Iris pigment epithelial cell (primary cell): ENCODE measurements at places on chromosomes 5 and 9.
A peak's percentile ranks its signal among the peaks of the same experiment; 100 is the strongest.

GRCh38 chr5:448061-448765 lies 5.2 kb downstream of the EXOC3 start:
- DNase-seq: no peak

DNA sequence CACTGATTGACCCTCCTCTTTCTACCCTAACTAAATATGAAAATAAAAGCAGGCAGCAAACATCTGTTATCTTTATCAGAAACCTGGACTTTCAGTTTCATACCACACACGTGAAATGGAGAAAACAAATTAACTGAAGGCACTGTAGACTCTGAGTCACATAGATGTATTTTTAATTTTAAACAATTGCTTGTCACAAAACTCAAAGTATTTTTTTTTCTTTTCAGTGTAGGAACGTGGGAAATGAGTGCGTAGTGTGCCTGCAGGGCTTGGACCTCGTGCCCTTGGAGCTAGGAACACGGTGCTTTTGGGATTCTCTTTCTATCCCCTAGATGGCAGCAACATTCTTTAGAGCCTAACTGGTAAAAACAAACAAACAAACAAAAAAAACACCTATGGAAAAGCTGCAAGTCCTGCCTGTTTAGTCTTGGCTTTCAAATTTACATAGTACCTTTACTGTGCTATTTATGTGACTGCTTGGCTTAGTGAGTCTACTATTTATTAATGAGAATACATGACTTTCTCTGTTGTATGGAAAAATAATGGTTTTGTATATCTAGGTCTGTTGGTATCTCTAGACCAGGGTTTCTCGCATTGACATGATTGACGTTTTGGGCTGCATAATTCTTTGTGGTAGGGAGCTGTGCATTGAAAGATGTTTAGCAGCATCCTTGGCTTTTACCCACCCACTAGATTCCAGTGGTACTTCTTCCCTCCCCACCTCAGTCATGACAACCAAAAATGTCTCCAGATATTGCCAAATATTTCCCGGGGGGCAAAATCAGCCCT lies 16.8 kb upstream of the ACTBL2 start:
- DNase-seq: peak; percentile 80

GRCh38 chr5:106875591-106876297 lies 795.0 kb downstream of the EFNA5 start:
- DNase-seq: peak; percentile 38

DNA sequence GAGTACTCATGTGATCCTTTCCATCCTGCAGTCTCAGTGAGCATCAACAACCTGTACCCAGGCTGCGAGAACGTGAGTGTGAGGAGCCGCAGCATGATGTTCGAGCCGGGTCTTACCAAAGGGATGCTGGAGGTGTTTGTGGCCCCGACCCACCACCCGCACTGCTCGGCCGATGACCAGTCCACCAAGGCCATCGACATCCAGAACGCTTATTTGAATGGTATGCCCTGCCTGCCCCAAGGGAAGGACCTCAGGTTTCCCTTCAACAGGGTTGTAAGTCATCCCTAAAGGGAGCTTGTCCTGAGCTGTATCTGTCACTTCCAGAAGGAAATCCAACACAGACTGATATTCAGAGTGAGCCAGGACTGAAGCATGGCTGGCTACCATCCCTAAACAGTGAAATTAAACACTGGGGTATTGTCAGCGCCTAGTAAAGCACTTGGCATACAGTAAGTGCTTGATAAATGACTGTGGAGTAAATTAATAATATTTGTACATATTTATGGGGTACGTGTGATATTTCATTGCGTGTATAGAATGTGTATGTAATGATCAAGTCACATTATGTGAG lies 39.3 kb upstream of the CTSL start:
- DNase-seq: no peak

DNA sequence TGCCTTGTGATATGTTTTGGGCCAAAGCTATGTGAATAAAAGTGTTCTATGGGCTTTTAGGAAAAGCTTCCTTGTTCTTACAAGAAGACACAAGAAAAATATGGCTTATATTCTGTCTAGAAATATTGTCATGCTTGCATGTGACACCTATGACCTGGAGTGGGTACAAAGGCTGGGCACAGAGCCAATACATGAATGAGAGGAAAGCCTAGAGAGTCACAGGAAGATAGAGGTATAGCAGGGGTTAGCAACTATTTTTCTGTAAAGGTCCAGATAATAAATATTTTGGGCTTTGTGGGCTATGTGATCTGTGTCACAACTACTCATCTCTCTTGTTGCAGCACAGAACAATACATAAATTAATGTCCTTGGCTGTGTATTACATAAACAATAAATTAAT lies 196.6 kb upstream of the CD180 start:
- no peak for DNase-seq

- DNase-seq: no peak
These were observed 97.4 kb downstream of the FBXO4 start for GRCh38 chr5:42022383-42022972.

GRCh38 chr5:178624631-178625546 lies 2.0 kb downstream of the CLK4 start:
- DNase-seq: peak; percentile 20

GRCh38 chr5:175920231-175920811 lies 47.8 kb downstream of the THOC3 start:
- DNase-seq: peak; percentile 32

DNA sequence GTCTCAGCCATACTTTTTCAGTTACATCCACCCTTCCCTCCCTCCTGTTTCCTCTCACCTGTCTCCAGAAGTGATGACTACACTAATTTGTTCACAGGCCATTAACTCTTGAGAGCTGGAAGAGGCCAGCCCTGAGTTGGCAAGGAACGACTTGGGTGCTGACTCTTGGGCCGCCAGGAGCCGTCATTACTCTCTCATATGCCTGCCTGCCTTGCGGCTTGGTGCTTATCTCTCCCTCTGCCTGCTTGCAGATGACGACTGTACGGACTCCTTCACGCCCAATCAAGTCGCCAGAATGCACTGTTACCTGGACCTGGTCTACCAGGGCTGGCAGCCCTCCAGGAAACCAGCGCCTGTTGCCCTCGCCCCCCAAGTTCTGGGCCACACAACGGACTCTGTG lies 66.1 kb downstream of the PAPPA start:
- DNase-seq: no peak

DNA sequence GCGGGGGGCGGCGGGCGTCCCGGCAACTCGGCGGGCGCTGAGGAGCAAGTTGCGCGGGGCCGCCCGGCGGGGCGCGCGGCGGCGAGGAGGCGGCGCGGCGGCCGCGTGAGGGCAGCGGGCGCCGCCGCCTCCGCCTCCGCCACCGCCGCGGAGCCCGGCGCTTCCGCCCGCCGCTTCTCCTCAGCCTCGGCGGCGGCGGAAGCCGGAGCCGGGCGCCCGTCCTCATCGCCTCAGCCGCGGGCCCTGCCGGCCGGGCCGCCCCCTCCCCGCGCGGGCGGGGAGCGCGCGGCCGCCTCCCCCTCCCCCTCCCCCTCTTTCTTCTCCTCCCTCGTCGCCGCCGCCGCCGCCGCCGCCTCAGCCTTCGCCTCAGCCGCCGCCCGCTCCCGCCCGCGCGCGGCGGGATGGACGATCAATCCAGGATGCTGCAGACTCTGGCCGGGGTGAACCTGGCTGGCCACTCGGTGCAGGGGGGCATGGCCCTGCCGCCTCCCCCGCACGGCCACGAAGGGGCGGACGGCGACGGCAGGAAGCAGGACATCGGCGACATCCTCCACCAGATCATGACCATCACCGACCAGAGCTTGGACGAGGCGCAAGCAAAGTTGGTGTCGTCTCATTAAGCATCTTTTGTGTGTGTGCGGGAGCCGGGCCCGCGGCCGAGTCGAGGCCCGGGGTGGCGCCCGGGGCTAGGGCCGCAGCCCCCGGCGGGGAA lies at the start of gene PBX3:
PBX3 (plus strand) TSS at position 321 of the 712 bp plus-strand sequence.
- peak; percentile 38 for DNase-seq

DNA sequence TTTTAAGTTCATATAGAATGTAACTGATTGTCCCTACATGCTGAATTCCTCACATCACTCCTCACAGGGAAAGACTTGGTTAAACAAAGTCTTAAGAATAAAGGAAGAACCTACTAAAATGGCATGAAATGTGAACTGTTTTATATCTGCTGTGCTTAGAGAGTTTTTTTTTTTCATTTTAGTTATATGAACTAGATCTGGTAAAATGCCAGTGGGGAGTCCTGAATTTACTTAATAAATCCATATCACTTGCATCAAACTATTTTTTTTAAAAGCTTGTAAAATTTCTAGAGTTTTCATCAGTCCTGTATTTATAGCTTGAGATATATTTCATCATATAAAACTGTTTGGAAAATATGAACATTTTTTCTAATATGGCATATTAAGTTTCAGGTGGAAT lies 1528.6 kb downstream of the EFNA5 start:
- no peak for DNase-seq

GRCh38 chr5:35136386-35136785 lies 88.6 kb upstream of the AGXT2 start:
- peak; percentile 85 for DNase-seq

- DNase-seq: no peak
These were observed 27.1 kb upstream of the IL33 start for GRCh38 chr9:6188466-6188865.

DNA sequence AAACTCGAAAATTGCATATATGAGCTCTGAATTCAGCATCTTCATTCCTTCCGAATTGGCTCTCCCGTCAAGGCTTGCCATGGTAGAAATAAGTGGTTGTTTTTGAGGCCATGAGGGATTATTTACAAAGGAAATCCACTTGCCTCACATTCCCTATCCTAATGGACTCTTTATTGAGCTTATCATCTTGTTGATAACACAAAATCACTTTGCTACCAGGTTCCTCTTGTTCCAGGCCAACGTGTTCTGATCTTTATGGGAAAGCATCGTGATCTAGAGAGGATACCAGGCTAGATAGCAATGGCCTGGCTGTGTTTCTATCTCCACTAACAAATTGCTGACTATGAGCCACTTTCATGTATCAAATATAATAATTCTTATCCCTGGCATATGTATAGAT lies 811.7 kb downstream of the TLR4 start:
- no peak for DNase-seq

DNA sequence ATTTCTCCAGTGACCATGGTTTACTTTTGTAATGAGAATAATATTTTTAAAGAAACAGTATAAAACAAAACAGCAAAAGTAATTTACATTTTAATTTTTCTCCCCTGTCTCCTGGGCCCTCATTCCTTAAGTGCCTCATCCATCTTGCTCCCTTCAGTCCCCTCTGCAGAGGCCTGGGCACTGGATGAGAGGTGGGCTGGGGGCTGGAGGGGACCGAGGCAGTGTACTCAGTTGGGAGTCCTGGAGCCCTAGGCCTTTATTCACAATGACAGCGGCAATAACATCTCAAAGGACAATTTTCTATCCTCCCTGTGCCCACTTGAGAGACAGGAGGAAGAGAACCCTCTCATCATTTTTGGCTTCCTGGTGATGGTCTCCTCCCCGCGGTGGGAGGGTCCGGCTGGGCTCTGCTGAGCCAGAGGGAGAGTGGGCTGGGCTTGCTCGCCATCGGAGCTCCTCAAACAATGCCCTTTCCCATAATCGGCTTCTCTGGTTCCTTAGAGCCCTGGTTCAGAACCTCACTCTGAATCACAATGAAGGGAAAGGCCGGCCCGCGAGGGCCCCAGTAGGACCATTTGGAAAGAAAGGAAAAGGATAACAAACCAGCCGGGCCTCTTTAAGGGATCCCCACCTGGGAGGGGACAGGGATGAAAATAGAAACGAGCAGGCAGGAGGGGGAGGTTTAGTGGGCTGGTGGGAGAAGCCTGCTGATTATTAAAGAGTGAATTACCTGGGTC lies 9.7 kb upstream of the SMIM32 start:
- no peak for DNase-seq

DNA sequence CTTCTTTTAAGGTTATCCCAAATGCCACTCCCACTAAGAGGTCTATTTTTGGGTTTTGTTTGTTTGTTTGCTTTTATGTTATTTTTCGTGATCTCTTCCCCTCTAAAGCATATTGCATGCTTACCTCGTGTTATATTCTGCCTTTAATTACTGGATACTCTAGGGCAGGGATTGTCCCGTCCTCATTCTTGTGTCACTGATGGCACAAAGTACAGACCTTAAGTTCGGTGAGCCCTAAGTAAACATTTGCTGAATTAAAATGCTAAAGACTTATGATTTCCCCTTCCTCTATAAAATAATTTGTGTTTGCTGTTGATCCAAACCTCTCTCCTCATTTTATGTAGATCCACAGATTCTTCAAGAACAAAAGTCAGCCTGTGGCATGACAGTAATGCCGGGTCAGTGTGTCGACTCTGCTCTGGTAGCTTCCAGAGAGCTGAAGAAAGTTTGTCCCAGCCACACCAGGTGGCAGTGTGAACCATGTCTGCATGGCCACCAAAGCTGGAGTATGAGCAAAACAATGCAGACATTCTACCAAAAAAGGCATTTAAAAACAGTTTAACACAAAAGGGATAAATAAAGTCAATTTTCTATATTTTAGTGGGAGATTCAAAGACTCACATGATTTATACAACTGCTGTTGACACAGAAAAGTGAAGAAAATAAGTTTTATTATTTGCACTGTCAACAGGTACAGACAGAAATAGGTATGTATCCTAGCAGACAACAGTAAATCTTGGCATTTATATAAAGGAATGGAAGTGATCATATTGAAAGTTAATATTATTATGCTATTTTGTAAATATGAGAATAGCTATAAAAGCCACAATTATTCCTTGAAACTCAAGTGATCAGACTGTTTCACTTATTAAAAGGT lies 17.9 kb upstream of the POC5 start:
- DNase-seq: peak; percentile 29

DNA sequence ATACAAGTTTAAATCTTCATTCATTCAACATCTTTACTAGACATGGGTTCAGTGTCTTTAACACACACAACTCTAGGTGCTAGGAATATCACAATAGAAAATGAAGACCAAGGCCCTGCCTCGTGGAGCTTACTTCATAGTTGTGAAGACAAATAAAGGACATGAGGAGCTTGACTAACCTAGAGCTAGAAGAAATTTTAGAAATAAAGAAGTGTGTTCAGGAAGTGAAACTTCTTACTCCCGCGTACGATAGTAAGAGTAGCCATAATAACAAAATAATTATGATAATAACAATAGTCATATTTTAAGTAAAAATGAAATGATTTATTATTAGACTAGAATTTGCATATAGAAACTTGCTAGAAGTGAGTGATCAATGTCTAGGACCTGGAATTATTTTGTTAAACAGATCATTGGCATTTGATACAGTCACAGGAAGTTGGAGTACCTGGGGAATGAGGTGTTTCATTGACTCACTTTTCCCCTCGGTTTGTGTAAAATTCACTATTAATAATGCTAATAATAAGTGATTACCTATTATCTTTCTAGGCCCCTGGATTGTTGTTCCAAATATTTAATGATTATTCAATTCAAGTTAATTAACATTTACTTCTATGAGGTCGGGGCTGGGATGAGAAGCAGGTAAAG lies 331.3 kb downstream of the NSG2 start:
- no peak for DNase-seq

GRCh38 chr9:20623748-20624124 lies 1.4 kb upstream of the MLLT3 start:
- DNase-seq: no peak
